ENCODE measurements at places on chromosomes 2 and 18.

GRCh38 chr2:179455824-179456223 lies 191.2 kb upstream of the SESTD1 start:
- DNase-seq, result no peak

GRCh38 chr18:48826806-48827205 lies 124.0 kb downstream of the SMAD7 start:
- DNase-seq, result no peak

GRCh38 chr2:83340424-83340823 lies 1118.7 kb downstream of the SUCLG1 start:
- no peak for DNase-seq

DNA sequence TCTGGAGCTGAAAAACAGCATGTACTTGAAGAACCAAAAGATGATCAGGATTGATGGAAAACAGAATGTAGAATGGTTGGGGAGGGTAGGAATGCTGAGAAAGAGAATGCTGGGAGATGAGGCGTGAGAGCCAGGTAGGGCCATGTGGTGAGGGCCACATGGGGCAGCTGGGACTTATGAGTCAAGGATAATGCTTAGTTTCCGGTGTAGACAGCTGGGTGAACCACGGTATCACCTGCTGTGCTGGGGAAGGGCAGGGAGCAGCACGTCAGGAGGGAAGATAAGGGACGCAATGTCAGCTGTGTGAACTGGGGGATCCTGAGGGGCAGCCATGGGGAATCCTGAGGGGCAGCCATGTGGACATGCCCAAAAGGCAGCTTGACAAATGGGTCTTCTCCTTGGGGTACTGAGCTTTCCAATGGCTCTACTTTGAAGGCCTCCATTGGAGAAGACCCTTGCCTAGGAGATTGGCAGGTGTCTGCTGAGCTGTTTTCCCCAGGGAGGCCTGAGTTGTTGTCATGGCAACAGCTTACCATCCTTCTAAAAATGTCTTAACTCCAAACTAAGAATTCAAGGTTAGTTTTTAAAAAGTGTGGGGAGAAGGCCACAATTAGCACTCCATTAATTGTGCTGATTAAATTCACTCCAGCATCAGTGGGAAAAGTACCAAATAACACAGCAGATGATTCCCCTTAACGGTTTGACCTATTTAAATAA lies 51.1 kb downstream of the MTHFD2 start:
- DNase-seq, result no peak

GRCh38 chr2:1268034-1268433 lies 145.2 kb upstream of the TPO start:
- DNase-seq, result no peak

- DNase-seq, result no peak
Measured at GRCh38 chr2:232540441-232541041, 1.0 kb downstream of the CHRNG start.

- no peak for DNase-seq
Measured at GRCh38 chr2:121490584-121491133, 40.0 kb upstream of the RNU4ATAC start.

DNA sequence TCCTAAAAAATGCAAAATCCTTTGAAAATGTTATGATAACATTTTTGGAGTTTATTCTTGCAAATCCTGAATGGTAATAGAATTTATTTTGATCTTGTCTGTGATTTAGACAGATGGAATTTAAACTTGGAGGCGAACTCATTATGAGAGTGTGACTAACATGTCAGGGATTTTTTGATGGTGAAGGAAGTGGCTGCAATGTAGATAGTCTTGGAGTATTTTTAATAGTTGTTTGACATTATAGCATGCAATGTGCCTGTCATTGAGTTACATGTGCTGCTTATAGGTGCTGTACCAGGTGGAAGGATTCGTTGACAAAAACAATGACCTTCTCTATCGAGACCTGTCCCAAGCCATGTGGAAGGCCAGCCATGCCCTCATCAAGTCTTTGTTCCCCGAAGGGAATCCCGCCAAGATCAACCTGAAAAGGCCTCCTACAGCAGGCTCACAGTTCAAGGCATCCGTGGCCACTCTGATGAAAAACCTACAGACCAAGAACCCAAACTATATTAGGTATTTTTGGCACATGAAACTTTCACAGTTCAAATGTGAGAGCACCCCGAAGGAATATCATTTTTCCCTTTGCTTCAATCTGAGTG lies 141.8 kb downstream of the MYO1B start:
- DNase-seq, result no peak

DNA sequence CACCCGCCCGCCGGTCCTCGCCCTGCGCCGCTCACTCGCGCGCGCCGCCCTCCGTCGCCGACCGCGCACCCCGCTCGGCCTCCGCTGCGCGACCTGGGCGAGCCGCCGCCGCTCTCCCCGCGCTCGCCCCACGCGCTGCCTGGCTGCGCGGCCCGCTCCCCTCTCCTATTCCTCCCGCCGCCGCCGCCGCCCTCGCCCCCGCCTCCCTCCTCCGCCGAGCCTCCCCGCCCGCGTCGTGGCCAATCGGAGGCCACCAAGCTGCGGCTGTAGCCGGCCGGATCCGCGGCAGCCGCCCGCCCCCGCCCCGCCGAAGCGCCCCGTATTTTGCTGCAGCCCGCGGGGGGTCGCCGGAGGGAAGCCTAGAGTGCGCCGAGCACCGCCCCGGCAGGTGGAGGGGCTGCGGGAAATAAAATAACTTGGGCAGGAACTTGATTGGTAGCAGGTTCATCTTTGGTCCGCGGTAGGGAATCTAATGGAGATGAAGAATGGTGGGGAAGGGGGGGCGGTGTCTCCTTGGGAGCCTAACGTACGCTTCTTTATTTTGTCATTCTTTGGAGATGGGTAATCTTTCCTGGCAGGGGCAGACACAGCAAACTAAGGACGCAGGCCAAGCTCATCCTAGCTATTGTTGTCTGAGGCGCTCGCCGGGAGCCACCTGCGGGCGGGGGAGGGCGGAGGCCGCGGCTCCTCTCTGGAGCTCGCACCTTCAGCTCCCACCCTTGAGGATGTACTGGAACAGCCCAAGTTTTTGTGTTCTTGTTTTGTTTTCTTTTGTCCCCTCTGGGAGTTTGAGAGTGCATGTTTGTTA lies 1.1 kb upstream of the CDH2 start:
- DNase-seq, result peak; percentile 11

DNA sequence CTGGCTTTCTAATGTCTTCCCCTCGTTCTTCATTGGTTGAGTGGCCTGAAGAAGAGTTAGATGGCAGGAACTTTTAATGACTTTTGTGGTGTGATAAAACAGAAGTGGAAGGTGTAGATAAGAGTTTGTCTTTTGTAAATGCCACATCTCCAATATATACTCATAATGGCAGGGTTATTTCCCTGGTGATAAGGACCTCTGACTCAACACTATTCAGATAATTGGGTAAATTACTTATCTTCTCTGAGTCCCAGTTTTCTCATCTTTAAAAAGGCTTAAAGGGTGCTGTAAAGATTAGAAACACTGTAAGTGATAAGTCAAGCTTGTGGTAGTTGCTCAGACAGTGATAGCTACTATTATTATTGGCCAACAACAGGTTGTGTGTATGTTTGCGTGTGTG lies 9.5 kb downstream of the KLHL14 start:
- DNase-seq, result no peak

- DNase-seq, result no peak
Measured at GRCh38 chr2:170827841-170828532, 11.3 kb downstream of the GAD1 start.
